ENCODE measurements at places on chromosomes 2 and 18.

- DNase-seq = peak; percentile 13
Observed at GRCh38 chr18:74116633-74117554, 30.7 kb downstream of the FBXO15 start.

DNA sequence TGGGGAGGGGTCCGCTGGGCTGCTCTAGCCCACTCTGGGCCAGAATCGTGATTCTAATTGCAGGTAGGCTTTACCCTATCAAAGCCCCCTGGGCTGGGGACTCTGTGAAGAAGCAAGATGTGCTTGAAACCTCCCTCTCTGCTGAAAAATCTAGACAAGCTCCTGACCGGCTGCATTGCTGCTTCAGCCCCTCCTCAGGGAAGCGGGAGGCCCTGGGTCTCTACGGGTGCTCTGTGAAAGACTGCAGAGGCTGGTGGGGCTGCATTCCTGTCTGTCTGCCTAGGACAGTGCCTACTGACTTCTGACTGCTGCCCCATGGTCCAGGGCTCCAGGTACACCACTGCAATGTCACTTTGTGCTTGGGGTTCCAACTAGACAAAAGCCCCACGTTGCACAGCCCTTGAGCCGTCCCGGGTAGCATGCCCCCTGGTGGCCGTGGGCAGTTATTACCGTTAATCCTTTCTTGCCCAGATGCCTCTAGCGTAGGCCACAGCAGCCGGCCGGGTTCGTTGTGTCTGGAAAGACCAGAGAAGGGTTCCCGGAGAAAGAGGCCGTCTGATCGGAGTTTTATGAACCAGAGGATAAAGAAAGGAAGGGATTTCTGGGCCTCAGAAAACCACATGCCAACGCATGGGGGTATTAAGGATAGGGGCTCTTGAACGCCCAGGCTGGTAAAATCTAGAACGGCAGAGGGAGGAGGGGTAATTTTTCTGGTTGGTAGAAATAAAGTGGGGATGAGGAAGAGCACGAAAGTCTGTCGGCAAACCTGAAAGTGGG is 15.9 kb upstream of the C1QL2 start:
- no peak for DNase-seq

GRCh38 chr2:104977958-104978357 is 59.9 kb upstream of the MRPS9 start:
- no peak for DNase-seq

DNA sequence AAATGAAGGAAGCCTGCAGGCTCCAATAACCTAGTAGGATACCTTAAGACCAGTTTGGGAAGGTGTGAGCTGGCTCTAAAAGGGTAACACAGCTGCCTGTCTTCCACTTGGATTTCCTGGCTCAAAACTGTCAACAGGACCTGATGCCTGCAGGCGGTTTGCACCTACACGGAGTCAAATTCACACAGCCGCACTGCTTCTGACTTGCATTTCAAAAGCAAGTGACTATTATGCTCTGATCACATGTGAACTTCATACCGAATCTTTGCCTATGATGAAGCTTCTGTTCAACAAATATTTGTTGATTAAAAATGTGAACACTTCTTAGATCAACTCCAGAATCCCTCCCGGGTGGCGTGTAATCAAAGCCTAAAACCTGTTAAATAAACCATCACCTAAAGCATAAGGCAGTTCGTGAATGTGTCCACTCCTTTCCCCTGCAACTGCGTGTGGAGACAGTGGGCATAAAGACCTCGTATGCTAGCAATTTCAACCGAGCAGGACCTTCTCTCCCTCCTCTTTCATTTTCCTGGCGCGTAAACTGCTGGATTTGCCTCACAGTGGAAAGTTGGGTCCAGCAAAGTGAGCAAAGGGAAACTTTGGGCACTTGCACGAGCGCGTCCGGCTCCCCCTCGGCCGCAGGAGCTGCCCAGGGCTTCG is 784 bp downstream of the CRACDL start:
- DNase-seq = no peak

DNA sequence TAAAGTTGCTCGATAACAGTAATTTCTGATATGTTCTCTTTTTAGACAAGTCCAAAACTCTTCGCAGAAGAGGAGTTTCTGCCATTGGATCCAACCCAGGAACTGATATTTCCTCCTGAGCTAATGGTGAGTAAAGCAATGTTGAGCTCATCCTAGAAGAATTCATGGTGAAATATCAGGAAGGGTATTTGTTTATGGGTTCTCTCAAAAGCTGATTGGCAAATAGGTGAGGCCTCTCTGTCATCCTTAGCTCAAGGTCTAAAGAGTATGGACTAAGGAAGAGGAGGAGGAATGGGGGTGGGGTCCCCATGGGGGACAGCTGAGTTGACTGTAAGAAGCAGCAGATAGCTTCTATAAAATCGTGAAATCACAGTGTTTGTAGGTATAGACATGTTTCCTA is 18.2 kb downstream of the AOX1 start:
- peak; percentile 71 for DNase-seq

DNA sequence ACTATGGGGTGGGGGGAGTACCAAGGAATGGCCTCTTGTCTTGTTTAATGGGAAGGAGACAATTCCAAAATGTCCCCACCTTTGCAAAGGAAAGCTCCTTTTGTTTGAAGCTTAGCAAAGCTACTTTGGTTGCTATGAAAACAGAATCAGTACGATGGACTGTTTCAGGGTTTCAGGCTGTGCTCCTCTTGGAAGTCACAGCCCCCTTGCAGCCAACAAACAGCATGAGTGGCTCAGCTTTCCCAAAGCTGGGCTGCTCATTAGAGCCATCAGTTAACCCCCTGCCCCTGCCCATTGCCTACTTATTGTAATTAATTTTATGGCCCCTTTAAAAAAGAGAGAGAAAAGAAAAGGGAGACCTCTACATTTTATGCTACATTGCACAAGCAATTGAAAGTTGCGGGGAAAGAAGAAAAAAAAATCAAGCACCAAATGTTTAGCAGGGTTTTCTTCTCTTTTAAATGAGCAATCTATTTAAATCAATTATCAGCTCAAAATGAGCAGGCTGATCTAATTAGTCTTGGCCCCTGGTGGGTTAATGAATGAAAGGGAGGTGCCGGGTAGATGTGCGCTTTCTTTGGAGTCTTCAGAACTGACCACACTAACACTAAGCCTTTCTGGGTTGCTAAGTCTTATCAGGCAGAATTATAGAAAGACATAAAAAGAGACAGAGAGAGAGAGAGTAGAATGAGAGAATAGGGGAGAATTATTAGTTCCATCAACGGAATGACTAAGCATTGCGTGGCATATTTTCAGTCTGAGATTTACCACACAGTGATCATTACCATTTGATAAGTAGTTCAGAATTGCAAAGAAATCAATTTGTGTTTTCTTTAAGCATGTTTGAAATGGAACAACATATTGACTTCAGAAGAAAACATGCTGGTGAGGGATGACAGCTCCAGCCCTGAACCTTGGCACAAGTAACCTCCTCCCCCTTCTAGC is 284.9 kb downstream of the INSIG2 start:
- peak; percentile 23 for DNase-seq

DNA sequence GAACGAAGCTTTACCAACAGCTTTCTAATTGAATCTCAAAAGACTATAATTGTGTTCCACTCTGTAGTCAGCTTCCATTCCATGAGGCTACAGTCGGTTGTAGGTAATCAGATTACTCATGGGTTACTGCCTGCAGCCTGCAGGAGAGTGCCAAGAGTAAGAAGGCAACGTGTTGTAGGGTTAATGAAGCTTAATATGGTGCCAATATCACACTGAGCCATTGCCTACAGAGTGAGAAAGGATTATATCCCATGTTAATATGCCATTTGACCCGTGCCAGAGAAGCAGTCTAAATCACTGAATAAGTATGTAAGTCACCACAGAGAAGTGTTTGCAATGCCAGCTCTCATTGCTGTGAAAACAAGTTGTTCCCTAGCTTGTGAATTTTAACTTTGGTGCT is 734.5 kb upstream of the ACVR2A start:
- peak; percentile 29 for DNase-seq

DNA sequence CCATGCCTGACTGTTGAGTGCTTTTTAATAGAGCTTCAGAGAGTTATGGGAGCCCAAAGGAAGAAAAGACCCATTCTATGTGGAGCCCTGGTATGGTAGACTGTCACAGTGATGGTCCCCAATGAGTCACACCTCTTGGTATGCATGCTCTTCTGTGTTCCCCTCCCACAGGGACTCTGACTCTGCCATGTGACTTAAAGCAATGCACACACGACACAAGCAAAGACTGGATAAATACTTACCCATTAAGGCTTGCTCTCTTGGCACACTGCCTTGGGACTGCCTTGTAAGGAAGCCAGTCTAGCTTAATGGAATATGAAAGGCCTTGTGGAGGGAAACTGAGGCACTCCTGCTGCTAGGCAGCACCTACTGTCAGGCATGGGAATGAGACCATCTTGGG is 16.7 kb upstream of the DTNB start:
- no peak for DNase-seq
